ENCODE measurements at places on chromosomes 6 and 20.

- DNase-seq: no peak
Measured at GRCh38 chr20:54345301-54345724, 130.1 kb upstream of the DOK5 start.

- DNase-seq: no peak
Measured at GRCh38 chr6:150231525-150231850, 88.6 kb downstream of the PPP1R14C start.

DNA sequence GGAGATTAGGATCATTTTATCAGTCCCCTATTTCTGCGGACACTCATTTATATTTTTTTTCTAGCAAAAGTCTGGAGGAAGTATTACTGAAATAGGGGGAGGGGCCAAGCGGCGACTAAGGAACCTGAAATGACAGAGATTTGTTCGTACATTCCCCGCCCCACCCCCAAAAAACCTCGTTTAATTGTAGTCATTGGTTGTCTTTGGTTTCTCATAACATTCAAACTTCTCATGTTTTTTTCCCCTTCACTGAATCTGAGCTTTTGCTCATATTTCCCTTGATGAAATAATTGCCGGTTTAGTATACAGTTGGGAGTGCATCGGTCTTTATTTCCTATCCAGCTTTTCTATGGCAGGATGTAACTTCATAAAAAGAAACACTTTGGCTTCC, 768 bp upstream of the FYN start:
- peak; percentile 67 for DNase-seq

DNA sequence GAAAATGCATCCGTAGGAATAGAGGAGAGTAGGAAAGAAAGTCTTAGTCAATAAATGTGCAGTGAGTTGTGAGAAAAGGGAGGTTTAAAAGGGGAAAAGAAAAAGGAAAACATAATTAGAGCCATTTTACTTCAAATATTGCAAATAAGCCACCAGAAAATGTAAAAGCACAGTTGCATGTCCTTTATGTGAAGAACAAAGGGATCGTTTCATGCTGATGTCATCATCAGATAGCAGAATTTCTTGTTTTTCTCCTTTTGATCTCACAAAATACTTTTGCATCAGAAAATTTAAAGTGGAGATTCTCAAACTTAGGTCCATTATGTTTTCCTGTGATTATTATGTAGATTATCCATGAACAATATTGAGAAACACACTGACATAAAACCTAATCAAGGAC, 166.7 kb downstream of the HAO1 start:
- DNase-seq: no peak

- no peak for DNase-seq
Measured at GRCh38 chr6:15994814-15995459, 133.9 kb upstream of the MYLIP start.

DNA sequence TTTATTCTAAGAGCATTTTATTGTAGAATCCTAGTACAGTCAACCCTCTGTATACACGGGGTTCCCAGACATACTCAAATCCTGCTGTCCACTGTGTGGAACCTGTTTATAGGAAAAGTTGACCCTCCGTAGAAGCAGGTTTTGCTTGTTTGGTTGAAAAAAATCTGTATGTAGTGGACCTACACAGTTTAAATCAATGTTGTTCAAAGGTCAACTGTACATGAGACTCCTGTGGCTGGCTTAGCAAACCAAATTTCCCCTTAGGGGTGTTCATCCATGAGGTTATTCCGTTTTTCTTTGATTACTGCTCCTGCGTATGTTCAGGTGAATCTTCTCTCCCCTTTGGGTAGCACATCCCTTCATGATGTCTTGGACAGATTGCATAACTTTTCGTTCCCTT, 387.0 kb upstream of the ZFP64 start:
- no peak for DNase-seq

DNA sequence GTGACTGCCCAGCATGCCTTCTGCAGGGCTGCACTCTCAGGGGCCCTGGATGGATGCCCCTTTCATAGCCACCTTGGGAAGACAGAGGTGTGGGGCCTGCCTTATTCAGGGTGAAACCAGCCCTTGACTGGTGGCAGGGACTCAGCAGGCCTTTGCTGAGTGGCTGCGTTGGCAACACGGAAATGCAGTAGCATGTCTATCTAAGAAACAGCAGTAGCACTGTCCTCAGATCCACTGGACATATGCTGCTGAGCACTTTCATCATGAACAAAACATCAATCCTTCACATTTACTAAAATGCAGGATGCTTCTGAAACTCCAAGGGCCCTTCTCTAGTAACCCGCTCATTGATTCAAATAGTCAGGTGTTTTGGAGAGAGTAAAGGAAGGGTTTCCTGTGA, 4.9 kb upstream of the TBXT start:
- DNase-seq: no peak

DNA sequence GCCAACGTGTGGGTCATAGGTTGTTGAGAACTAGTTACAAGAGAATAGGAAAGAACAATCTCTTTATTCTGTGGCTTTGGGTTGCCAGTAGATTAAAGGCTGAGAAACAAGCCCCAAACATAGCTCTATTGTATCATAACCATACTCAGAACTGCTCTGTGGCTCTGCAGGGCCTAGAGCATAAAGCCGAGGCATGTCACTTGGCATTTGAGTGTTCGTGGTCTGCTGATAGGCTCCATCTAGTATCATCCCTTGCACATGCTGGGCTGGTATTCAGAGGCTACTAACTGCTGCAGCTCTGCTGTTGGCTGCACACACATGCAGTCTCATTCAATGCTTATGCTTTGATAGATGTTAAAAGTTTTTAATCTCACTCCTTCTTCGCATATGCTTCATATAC, 157.9 kb downstream of the OGFRL1 start:
- no peak for DNase-seq

DNA sequence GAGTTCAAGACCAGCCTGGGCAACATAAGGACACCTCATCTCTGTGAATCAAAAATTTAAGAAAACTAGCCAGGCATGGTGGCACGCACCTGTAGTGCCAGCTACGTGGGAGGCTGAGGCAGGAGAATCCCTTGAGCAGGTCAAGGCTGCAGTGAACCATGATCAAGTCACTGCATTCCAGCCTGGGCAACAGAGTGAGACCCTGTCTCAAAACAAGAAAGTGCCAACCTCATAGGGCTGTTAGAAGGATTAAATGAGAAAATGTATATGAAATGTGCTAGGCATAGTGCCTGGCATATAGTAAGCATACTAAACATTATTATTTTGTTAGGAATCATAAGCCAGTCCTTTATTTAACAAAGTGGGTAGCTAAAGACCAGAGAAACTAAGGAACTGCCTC, 9.1 kb upstream of the MDGA1 start:
- DNase-seq: no peak

- no peak for DNase-seq
Measured at GRCh38 chr6:33824461-33825154, 20.8 kb upstream of the MLN start.
